Activated naive CD4-positive, alpha-beta T cell treated with Interleukin-2 at 50 U/mL for 16 hours (primary cell): ENCODE measurements at places on chromosomes 11 and 22.

- DNase-seq, result no peak
Measured at GRCh38 chr11:79950741-79951140, 509.9 kb upstream of the TENM4 start.

DNA sequence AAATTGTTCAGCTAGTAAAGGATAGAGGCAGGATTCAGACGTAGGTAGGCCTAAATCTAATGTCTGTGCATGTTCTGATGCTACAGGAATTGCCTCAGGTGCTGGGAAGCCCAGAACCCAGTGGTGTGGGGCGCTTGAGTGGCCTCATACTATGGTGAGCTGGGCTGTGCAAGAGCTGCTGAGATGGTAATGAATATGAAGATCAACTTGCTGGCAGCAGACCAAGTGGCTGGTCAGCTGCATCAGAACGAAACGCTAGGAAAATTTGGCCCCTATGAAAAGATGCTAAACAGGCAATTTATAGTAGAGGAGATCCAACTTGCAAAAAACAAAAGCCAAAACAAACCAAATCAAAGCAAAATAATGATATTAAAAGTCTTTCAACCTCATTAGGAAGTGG, 102.7 kb downstream of the INSC start:
- DNase-seq, result no peak

DNA sequence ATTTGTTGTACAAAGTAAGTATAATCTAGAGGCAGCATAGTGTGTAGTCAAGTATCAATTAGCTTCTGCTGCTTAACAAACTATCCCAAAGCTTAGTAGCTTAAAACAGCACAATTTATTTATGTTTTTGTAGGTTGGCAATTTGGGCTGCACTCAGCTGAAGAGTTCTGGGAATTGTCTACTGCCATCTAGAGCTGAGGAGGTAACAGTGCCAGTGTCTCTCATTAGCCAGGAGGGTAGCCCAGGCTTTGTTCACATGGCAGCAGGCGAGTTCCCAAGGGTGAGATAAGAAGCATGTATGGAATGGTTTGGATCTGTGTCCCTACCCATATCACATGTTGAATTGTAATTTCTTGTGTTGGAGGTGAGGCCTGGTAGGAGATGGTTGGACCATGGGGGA, 45.8 kb upstream of the SLN start:
- DNase-seq, result no peak

DNA sequence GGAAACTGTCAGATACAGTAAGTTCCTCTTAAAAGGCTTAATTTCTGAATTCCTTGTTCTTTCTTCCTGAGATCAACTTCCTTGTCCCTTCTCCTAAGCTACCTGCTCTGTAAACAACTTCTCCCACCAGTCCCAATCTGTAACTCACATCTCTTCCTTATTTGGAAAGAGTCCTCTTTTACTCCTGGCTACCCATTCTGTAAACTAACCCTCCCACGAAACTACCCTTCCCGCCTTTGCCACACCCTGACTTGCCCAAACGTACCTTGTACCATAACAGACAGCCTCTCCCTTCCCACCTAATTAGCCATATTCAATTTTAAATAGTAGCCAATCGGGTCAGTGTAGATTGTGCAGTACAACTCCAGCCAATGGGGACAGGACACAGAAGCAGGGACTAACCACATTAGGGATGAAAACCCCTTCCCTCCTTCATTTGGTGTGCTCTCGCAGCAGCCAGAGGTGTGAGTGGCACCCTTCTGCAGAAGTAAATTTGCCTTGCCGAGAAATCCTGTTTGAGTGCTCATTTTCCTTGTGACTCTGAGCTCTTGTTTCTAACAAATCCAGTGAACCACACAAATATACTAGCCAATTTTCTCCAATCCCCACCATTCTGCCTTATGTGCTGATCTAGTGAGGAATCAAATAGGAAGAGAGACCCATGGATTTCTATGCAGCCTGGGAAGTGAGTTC, 49.5 kb downstream of the ZNF280B start:
- no peak for DNase-seq

DNA sequence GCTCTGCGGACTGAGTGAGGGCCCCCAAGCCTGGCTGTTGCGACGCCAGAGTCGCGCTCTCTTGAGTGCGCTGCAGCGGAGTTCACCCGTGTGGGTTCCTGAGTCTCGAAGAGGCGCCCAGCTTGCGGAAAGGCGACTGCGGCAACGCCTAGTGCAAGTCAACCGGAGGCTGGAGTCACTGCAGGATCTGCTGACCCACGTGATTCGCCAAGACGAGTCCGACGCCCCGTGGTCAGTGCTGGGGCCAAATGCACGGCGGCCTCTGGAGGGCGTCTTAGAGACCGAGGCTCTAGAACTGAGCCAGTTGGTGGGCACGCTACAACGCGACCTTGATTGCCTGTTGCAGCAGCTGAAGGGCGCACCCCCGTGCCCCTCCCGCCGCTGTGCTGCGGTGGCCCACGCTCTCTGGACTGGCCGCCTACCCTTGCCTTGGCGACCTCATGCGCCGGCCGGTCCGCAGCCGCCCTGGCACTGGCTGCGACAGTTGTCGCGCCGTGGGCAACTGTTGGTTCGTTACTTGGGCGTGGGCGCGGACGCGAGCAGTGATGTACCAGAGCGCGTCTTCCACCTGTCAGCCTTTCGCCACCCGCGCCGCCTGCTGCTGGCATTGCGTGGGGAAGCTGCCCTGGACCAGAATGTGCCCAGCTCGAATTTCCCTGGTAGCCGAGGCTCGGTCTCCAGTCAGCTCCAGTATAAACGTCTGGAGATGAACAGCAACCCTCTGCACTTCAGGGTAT, 32.6 kb downstream of the RRP8 start:
- no peak for DNase-seq

DNA sequence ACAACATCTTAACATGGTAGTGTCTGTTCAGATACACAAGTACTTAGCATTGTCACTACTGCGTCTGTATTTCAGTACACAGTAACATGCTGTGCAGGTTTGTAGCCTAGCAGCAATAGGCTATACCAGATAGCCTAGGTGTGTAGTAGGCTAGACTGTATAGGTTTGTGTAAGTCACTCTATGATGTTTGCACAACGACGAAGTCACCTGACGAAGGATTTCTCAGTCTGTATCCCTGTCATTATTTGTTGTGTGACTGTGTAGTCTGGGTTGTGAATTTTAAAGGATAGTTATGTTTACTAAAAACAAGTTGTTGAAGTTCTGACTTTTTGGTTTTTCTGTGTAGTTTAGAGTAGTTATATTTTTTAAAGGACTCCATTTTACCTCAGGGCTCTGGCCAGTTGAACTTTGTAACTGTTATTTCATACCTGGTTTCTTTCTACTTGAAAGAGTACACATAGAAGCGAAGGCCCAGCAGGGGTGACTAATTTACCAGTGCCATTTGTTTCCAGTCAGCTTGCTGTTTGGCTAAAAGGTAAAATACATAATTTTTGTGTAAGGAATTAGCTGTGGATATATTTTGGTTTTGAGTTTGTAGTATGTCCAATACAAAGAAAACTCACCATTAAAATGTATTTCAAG, 72.3 kb downstream of the PPP6R3 start:
- DNase-seq, result no peak

- DNase-seq, result no peak
Measured at GRCh38 chr11:8223513-8223900, 40.2 kb downstream of the LMO1 start.

DNA sequence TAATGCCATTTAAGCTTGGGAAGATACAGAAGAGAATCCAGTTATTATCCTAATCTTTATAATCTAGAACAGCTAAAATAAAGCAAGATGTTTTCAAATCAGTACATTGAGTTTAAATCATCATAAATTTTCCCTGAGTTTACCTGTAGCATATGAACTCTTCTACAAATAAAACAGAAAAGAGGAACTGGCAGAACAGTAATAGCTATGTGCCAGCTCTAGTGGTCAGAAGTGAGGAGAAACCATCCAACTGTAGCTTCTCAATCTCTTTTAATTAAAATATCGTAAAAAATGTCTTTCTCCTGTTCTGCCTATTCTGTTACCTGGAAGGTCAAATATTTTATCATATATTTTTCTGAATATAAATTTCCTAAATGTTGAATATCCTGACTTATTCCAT, 266.9 kb downstream of the SOX6 start:
- no peak for DNase-seq
